ENCODE measurements at places on chromosomes 1 and 21.

DNA sequence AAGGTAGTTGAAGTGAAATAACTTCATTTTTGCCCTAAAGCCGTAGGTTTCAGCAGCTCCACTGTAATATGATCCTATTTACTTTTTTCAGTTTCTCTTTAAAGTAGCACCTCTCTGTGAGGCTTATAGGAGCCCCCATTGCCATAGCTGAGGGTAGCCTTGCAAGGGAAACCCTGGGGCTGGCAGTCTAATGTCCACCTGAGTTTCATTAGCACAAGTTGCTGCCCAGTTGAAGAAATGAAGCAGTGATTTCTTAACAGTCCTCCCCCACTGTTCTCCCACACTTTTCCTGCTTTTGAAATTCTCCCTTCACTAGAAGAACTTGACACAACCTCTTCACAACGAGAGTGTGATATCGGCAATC lies 1.5 kb downstream of the HMCN1 start:
- no peak for DNase-seq

- no peak for DNase-seq
Observed at GRCh38 chr1:79657951-79658658, 651.6 kb upstream of the ADGRL4 start.

- no peak for DNase-seq
Observed at GRCh38 chr1:181806746-181807145, 254.8 kb downstream of the ZNF648 start.

GRCh38 chr1:228727681-228728171 lies 7.6 kb upstream of the RHOU start:
- DNase-seq = no peak

DNA sequence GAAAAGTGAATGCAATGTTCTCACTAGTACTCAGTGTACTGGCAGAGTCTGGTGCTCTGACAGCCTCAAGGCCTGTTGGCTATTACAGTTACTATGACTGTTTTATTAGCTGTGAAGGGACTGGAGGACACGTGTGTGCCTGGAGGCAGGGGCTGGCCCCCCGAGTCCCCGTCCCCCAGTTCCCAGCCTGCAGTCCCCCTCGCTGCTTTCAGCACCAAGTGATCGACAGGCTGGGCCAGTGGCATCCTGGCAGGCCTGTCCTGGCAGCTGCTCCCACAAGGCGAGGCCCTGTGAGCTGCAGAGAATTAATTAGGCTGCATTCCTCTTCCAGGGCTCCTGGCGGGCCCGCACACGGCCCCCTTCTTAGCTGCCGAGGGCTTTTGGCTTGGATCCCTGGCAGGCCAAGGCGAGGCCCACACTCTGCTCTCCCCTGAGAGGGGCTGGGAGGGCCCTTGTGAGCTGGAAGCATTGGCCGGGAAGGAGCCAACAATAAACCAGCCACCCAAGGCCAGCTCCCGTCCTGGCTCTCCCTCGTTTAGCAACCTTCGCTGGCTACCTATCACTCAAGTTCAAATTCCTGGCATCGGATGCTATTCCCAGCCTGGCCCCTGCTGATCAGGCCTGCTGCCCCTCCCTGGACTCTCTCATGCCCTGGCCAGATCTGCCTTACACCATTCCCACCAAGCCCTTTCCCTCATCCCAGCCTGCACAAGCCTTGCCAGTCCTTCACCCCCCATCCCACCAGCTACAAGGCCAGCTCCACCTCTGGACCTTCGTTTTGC lies 9.8 kb downstream of the EDN2 start:
- DNase-seq = no peak

- no peak for DNase-seq
Observed at GRCh38 chr1:114750780-114751179, 7.0 kb downstream of the CSDE1 start.

DNA sequence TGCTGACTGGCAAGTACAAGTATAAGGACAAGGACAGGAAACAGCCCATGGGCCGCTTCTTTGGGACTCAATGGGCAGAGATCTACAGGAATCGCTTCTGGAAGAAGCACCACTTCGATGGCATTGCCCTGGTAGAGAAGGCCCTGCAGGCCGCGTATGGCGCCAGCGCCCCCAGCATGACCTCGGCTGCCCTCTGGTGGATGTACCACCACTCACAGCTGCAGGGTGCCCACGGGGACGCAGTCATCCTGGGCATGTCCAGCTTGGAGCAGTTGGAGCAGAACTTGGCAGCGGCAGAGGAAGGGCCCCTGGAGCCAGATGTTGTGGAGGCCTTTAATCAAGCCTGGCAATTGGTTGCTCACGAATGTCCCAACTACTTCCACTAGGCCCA lies 32.0 kb downstream of the SLC16A1 start:
- no peak for DNase-seq

DNA sequence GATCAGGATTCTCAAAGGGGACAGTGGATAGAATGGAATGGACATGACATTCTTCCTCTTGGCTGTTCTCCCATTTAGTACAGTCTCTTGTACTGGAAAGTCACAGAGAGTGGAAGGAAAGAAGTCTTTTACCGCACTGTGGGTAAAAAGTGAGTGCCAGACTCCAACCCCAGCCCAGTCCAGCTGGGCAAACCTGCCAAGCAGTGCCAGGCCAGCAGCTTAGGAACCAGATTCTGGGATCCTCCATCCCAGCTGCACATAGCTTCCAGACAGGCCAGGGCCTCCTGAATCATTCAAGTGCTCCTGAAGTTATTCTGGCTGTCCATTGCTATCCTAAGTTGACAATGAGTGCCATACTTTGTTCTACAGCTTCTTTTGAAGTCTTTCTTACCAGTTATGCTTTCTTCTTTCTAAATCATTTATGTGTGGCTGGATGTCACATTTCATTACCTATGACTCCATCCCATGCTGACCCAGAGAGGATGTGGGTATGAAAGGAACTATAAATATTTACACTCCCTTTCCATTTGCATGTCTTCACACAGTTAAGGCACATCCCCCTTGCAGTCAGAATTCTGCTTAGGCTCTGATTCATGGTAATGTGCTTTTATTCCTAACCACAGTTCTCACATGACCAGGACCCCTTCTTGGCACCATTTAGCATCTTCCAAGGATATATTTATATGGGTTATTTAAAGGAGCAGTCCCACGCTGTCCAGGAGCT lies 88.9 kb downstream of the AK5 start:
- DNase-seq = no peak

- no peak for DNase-seq
Observed at GRCh38 chr1:21338573-21339355, 48.5 kb upstream of the ECE1 start.

DNA sequence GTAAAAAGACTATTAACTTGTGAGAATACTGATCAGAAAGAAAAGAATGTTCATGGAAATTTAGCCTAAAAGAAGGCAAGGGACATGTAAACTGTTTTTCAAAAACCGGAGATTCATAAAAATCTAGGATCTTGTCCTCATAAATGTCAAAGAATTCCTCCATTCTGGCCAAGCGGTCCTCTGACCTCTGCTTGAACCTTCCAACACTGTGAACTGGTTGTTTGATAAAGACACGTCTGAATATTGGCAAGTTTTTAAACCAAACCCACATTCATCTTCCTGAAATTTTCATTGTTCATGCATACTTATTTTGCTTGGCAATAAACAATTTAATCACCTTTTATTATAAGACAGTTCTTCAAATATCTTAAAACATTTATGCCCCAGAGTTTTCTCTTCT lies 19.8 kb downstream of the ASPM start:
- DNase-seq = no peak

- DNase-seq = no peak
Observed at GRCh38 chr1:231310391-231310934, 27.2 kb downstream of the EXOC8 start.

GRCh38 chr21:34561806-34562205 lies 49.8 kb upstream of the KCNE1 start:
- no peak for DNase-seq

DNA sequence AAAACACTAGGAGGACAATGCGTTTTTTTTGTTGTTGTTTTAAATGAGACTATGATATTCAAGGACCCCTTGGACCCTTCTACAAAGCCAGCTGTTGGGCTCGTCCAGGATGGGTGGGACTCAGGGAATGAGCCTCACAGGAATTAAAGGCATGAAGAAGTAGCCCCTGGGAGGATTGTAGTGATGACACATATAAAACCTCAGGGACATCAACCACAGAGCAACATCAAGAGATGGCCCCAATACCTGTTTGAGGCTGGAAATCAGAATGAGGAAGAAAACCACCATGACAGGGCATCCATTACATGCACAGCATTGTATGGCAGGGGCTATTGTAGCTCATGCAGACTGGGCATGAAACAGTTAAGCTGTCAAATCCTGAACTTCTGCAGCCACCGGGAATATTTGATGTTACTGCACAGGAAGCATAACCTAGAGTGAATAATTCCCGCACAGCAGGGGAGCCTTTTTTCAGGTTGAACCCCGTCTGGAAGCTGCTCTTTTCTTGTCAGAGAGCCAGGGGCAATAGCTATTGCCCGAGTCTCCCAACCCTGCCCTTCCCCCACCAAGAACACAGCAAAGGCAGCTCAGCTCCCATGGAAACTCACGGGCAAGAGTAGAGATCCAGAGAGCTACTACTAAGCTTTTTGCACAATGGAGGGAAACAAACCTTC lies 140.2 kb upstream of the FGGY start:
- DNase-seq = no peak

DNA sequence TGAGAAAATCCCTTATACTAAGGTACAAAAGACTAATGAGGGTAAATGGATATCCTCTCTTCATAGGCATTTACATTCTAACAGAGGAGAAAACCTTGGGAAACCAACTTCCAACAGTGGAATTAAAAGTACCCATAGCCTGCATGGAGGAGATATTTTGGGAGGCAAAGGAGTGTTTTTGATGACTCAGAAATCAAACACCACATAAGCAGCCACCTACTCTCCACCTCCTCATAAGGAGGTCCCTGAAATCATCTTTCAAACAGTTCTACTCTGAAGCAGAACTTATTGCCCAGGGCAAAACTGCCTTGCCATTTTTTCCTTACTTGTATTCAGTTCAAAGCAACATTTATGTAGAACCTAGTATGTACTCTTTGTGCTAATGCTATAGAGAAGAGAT lies 211.3 kb downstream of the KCNH1 start:
- no peak for DNase-seq

- no peak for DNase-seq
Observed at GRCh38 chr1:186753241-186753640, 73.0 kb upstream of the PTGS2 start.

DNA sequence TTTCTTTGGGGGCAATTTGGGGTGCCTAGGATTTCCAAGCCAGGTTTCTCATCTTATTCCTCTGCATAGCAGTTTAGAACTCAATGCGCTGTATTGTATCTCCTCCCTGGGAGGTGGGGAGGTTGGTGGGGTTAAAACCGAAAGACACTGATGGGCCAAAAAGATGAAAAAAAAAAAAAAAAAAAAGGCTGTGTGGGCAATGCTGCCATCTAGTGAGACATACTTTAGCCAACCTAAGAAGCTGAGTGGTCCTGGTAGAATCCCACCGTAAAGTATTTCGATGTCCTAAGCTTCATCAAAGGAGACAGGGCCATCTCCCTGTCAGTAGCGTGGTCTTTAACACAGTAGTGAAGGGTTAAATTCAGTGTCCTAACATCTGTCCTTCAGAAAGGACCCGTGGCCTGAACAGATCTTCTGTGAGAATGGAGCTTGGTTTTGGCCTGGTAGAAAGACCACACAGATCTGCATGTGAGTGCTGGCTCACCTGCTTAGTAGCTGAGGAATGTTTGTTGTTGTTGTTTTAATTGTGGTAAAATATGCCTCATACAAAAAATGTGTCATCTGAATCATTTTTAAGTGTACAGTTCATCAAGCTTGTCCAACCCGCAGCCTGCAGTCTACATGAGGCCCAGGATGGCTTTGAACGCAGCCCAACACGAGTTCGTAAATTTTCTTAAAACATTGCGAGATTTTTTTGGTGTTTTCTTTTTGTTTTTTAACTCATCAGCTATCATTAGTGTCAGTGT lies 226.2 kb downstream of the KIF26B start:
- no peak for DNase-seq

GRCh38 chr1:173202424-173203145 lies 4.5 kb downstream of the TNFSF4 start:
- DNase-seq = no peak

GRCh38 chr1:89942014-89942413 lies 52.9 kb upstream of the ZNF326 start:
- DNase-seq = no peak

- DNase-seq = no peak
Observed at GRCh38 chr1:101757985-101758384, 238.7 kb downstream of the OLFM3 start.

- no peak for DNase-seq
Observed at GRCh38 chr1:15849775-15850324, 2.3 kb downstream of the SPEN start.

- DNase-seq = no peak
Observed at GRCh38 chr1:161676958-161677689, 14.2 kb downstream of the FCGR2B start.

DNA sequence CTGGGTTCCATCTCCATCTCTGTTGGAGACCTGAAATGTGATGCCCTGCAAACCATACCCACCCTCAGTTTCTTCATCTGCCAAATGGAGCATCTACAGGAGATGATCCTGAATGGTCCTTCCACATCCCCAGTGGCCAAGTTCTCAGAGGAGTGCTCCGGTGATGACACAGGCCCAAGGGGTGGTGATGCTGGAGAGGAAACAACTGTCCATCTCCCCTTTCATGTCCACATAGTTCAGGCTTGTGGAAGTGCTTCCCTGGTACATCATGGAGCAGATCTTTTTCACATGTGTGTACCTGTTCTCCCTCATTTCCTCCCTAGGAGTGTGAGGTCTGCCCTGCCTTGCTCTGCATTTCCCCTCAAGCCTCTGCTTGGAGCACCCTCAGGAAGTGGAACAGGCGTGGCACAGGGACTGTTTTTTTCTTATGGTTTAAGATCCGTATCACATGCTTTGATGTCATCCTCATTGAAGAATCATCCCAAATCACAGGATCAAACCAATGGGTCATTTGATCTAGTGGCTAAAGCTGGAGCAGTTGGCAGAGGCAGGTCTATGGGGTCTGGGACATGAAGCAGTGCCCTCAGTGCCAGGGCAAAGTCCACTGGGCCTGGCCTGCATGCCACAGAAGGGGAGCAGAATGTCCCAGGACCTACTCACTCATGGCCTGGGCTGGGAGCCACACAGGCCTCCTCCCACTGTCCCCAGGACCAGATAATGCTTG lies 8.2 kb upstream of the TRIM63 start:
- no peak for DNase-seq

DNA sequence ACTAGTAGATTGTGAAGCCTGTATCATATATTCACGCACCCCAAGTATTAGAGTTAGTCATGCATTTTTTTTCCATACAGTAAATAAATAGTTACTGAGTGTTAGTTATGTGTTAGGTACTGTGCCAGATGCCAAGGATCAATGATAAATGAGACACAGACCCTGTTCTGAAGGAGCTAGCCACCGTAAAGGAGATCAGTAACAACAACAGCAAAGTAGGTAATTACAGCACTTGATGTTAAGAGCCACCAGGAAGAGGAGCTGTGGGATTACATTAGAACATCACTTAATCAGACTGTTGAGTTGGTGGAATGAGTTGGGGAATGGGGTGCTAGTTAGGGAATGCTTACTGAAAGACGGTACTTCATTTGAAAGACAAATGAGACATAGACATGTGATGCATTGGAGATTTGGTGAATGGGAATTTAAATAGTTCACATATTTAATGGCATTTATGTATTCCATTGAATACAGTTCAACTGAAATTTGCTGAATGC lies 21.0 kb downstream of the PRKAA2 start:
- DNase-seq = no peak

- DNase-seq = peak; percentile 18
Observed at GRCh38 chr21:42653231-42654061, at the start of gene PDE9A. PDE9A (plus strand) TSS chr21:42653621; CDS start chr21:42653815, 194 bp downstream.
